ENCODE measurements at places on chromosomes 11 and 22.

- no peaks in the 10 kb centered on the region for H3K27me3 ChIP-seq
- H3K36me3 ChIP-seq = no peaks in the 10 kb centered on the region
- DNase-seq = no peak
- no peaks in the 10 kb centered on the region for H3K4me1 ChIP-seq
- H3K4me3 ChIP-seq = no peak overlapping the region
- no peak overlapping the region for H3K27ac ChIP-seq
Measured at GRCh38 chr22:31892080-31892433, 52.3 kb upstream of the YWHAH start.

- H3K27ac ChIP-seq = peak overlapping the region; percentile 99
- peak overlapping the region; percentile 83 for H3K4me3 ChIP-seq
- DNase-seq = peak; percentile 76
- no peaks in the 10 kb centered on the region for H3K27me3 ChIP-seq
- no peaks in the 10 kb centered on the region for H3K36me3 ChIP-seq
Measured at GRCh38 chr11:118438314-118438931, 2.1 kb downstream of the KMT2A start.

- H3K4me3 ChIP-seq = no peak overlapping the region
- DNase-seq = peak; percentile 18
- H3K27ac ChIP-seq = no peak overlapping the region
- peaks cover 2% of the 10 kb centered on the region for H3K4me1 ChIP-seq
Measured at GRCh38 chr11:117828611-117829368, 4.2 kb upstream of the FXYD2 start.

GRCh38 chr11:70590356-70590991 is 192.1 kb downstream of the CTTN start:
- H3K36me3 ChIP-seq = no peaks in the 10 kb centered on the region
- no peak overlapping the region for H3K27ac ChIP-seq
- no peak overlapping the region for H3K4me3 ChIP-seq
- no peaks in the 10 kb centered on the region for H3K27me3 ChIP-seq
- no peaks in the 10 kb centered on the region for H3K4me1 ChIP-seq
- no peak for DNase-seq

DNA sequence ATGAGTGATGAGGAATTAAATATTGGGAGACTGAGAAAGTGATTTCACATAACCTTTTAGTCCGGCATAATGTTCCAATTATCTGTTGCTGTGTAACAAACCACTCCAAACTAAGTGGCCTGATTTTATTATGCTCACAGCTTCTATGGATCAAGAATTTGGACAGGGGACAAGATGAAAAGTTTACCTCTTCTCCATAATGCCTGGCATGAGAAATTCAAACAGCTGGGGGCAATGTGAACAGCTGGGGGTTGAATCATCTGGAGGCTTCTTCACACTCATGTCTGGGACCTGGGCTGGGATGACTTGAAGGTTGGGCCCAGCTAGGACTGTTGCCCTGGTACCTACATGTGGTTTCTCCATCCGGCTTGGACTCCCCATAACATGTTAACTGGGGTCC is 99.4 kb upstream of the DRD2 start:
- no peak for DNase-seq
- H3K27ac ChIP-seq = no peak overlapping the region
- H3K4me1 ChIP-seq = no peaks in the 10 kb centered on the region
- no peaks in the 10 kb centered on the region for H3K36me3 ChIP-seq

DNA sequence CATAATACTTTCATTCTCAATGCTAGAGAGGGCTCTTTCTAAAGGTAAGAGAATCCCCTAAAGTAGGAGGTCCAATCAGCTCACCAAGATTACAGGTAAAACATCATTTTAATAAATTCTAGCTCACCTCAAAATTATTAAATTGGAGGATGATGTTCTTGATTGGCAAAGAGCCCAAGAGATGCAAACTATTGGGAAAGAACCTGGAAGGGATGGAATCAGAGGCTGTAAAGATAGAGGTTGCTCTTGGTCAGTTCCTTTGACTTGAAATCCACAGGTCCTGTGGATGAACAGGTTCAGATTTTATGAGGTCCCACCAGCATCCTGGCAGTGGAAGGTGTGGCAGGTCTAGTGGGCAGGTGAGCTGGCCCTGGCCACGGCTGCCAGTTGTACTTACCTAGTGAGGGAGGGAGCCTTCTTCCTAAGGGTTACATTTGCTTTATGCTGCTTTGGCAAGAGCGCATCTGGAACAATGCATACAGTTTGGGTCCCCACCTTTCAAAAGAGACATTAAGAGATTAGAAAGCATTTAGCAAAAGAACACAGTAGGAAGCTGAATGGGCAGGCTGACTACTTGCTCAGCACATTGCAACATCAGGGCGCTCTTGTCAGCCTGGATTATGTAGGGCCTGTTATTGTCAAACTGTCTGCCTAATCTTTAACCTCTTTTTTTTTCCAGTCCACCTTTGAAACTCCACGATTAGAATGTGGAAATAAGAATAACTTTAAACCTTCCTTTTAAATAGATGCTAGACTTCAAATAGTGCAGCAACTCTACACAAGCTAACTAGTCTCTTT is 97.0 kb downstream of the RDX start:
- H3K4me3 ChIP-seq = no peak overlapping the region
- no peaks in the 10 kb centered on the region for H3K36me3 ChIP-seq
- no peaks in the 10 kb centered on the region for H3K4me1 ChIP-seq
- H3K27ac ChIP-seq = no peak overlapping the region

DNA sequence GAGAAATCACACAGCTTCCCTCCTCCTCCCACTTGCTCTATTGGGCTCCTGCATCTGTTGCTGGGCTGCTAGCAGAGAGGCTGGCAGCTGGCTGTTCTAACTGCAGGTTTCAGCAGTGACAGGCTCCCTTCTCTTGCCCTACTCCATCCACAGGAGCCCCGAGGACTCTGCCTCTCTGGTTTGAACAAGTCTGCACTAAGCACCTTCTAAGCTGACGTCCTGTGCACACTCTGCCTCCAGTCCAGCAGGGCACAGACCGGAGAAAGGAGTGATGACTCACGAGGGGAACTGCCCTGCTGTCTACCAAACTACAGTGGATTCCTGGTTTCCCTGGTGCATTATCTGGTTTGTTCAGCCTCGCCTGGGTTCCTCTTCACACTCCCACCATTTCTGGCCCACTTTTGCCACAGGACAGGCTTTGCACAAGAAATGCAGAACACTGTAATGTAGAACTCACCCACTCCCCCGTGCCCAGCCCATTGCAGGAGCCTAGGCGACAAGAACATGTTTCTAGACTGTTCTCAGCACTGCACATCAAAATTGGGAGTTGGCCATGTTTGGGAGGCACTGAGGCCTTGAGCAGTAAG is 26.0 kb downstream of the IL10RA start:
- peaks cover 13% of the 10 kb centered on the region for H3K27me3 ChIP-seq
- H3K4me1 ChIP-seq = no peaks in the 10 kb centered on the region
- no peak overlapping the region for H3K4me3 ChIP-seq

- H3K4me1 ChIP-seq = no peaks in the 10 kb centered on the region
- no peak overlapping the region for H3K4me3 ChIP-seq
- no peaks in the 10 kb centered on the region for H3K36me3 ChIP-seq
- peaks cover 19% of the 10 kb centered on the region for H3K27me3 ChIP-seq
Measured at GRCh38 chr11:116656011-116656410, 116.8 kb downstream of the BUD13 start.

GRCh38 chr11:5467527-5467926 is 18.4 kb downstream of the OR51I2 start:
- no peak overlapping the region for H3K4me3 ChIP-seq
- no peaks in the 10 kb centered on the region for H3K27me3 ChIP-seq
- H3K36me3 ChIP-seq = no peaks in the 10 kb centered on the region

DNA sequence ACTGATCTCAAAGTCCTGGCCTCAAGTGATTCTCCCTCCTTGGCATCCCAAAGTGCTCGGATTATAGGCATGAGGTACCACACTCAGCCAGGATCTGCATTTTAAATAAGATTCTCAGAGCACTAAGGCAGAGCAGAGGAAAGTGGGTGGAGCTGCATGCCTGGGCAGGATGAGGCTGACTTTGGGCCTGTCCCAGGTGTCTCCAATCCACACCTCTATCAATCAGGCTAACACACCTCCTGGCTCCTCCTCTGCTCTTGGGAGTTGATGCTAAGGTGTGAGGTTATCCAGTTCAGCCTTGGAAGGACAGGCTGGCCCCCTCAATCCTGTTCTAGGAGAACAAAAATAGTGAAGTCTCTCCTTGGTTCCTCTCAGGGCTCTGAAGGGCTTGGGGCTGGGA is 30.2 kb upstream of the P2RY2 start:
- H3K4me3 ChIP-seq = no peak overlapping the region
- no peaks in the 10 kb centered on the region for H3K36me3 ChIP-seq
- peaks cover 35% of the 10 kb centered on the region for H3K4me1 ChIP-seq
- no peaks in the 10 kb centered on the region for H3K27me3 ChIP-seq
- peak overlapping the region; percentile 13 for H3K27ac ChIP-seq

- H3K36me3 ChIP-seq = no peaks in the 10 kb centered on the region
- H3K27me3 ChIP-seq = no peaks in the 10 kb centered on the region
- H3K4me1 ChIP-seq = peaks cover 19% of the 10 kb centered on the region
Measured at GRCh38 chr22:42340829-42341383, 70.5 kb upstream of the TCF20 start.

DNA sequence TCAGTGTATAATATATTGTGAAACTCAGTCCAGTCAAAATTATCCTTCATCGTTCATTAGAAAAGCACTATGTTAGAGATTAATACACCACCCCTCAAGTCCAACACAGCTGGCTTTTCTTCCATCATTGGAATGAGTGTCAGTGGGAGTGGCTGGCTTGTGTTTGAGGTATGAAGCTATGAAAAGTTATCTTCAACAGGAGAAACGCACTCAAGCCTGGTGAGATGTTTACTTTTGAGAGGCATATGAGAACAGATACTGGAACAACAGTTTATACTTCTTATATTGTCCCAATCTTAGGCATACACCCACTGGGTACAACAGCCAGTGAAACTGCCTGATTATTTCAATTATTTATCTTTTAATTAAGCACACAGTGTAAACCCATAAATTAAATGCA is 34.3 kb downstream of the PLEKHB1 start:
- no peak for DNase-seq
- peaks cover 38% of the 10 kb centered on the region for H3K36me3 ChIP-seq
- H3K4me3 ChIP-seq = no peak overlapping the region
- H3K27ac ChIP-seq = no peak overlapping the region
- no peaks in the 10 kb centered on the region for H3K4me1 ChIP-seq

GRCh38 chr11:68038226-68038717 is 553 bp upstream of the TCIRG1 start:
- H3K4me3 ChIP-seq = peak overlapping the region; percentile 63
- peak overlapping the region; percentile 94 for H3K27ac ChIP-seq
- DNase-seq = no peak

GRCh38 chr11:70727899-70728620 is 329.7 kb downstream of the CTTN start:
- H3K4me3 ChIP-seq = no peak overlapping the region
- peaks cover 11% of the 10 kb centered on the region for H3K27me3 ChIP-seq
- no peak overlapping the region for H3K27ac ChIP-seq
- DNase-seq = no peak
- no peaks in the 10 kb centered on the region for H3K4me1 ChIP-seq

DNA sequence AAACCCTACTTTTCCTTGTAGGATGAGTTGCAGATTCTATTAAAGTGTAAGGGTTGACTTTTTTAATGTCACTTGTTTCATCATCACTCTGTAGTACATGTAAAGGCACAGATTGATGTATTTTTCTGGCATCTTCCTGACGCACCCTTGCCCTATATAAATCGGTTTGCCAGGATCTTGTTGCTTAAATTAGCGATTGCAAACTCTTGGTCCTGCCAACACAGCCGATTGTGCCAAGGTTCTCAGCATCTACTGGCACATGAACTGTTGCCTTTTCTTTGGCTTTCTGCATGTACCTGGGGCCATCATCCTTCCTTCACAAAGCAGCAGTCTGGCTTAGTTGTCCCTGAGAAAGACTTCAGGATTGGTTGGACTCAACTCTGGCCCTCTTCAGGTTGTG is 7.5 kb upstream of the LIN7C start:
- H3K4me1 ChIP-seq = peaks cover 8% of the 10 kb centered on the region
- no peaks in the 10 kb centered on the region for H3K36me3 ChIP-seq
- H3K4me3 ChIP-seq = no peak overlapping the region
- peak overlapping the region; percentile 16 for H3K27ac ChIP-seq
- no peak for DNase-seq

DNA sequence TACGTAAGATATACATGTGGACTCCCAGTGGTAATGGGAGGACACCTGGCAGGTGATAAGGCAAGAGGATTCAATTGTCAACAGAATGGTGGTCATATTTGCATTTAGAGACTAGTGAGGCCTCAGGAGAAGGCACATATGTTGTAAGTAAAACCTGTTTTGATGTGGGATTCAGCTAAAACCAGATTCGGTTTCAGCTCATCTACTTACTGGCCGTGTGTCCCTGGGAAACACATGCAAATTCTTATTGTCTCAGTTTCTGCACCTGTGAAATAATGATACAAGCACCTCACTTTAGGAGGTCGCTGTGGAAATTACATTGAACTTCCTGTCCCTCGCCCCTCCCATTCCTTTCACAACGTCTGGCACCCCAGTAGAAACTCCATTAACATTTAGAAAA is 78.9 kb upstream of the FIBIN start:
- no peak overlapping the region for H3K4me3 ChIP-seq
- H3K27ac ChIP-seq = no peak overlapping the region
- H3K36me3 ChIP-seq = no peaks in the 10 kb centered on the region
- DNase-seq = no peak

DNA sequence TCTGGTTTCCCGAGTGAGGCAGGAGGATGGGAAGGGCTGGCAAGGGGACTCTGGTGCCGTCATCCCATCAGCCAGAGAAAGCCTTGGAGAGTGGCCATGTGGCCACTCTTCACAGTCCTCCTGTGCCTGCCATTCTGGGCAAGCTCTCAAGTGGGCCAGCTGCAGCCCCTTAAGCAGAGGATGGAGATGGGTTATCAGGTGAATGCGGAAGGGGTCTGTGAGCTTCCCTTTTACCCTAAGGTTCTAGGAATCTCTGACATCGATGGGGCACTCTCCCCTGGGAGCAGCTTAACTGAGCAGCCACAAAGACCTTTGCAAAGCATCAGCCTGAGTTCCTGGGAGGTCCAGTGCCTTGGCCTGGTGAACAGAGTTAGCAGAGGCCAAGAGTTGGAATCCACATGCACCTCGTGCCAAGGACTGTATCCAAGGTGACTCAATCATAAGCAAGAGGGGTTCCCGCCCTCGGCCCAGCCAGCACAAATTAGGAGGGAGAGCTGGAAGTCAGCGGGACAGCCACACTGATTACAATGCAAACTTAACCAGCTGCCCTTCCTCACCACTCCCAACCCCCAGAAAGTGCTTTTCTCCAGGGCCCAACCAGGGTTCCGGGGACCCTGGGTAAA is 193.6 kb downstream of the BUD13 start:
- DNase-seq = no peak
- H3K4me1 ChIP-seq = peaks cover 15% of the 10 kb centered on the region
- H3K4me3 ChIP-seq = no peak overlapping the region
- no peak overlapping the region for H3K27ac ChIP-seq
- H3K27me3 ChIP-seq = peaks cover 54% of the 10 kb centered on the region
- no peaks in the 10 kb centered on the region for H3K36me3 ChIP-seq

All from tibial artery (tissue), 4 donors.